Temporal lobe (tissue), 4 donors: ENCODE measurements at places on chromosomes 5 and 9. TPM values are rescaled to one million over a fixed set of nuclear protein-coding genes. Genes with fewer than 3 reads are reported as not detected.

ADAMTS19 gene
- 2.2 TPM for total RNA-seq

KLHL3 gene
- 7.1 TPM for total RNA-seq

PRRC1 gene
- 47.2 TPM for total RNA-seq

SOHLH1 gene
- total RNA-seq, result not detected

PHYHD1 gene
- total RNA-seq, result 1.2 TPM
